ENCODE measurements at places on chromosomes 7 and 10. TPM values are rescaled to one million over a fixed set of nuclear protein-coding genes. Genes with fewer than 3 reads are reported as not detected.
A peak's percentile ranks its signal among the peaks of the same experiment; 100 is the strongest.

GRCh38 chr7:169276-170172, 22.8 kb upstream of the FAM20C start:
- H3K36me3 ChIP-seq: no peaks in the 10 kb centered on the region
- H3K4me3 ChIP-seq: no peak overlapping the region
- no peak for DNase-seq
- no peaks in the 10 kb centered on the region for H3K27me3 ChIP-seq
- H3K4me1 ChIP-seq: peaks cover 9% of the 10 kb centered on the region

- peaks cover 8% of the 10 kb centered on the region for H3K4me1 ChIP-seq
- no peak overlapping the region for H3K4me3 ChIP-seq
- H3K27me3 ChIP-seq: no peaks in the 10 kb centered on the region
- no peak for DNase-seq
Measured at GRCh38 chr7:32870298-32870697, 21.3 kb downstream of the KBTBD2 start.

DNA sequence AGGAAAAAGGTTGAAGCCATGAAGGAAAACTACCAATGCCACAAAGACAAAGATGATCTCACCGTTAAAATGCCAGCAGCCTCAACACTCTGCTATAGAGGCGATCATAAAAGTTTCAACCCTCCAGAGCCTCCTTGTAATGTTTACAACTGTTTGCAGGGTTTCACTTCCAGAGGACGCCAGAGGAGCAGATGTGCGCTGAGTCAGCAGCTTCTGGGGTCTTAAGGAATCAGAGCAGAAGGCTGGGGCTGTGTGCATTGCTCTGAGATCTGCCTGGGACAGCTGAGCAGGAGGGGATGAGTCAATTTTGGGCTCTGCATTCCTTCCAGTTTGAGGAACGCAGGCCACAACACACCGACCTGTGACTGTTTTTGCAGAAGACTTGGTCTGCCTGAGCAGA, 98.3 kb downstream of the TMEM130 start:
- H3K27ac ChIP-seq: no peak overlapping the region
- H3K36me3 ChIP-seq: no peaks in the 10 kb centered on the region
- H3K27me3 ChIP-seq: no peaks in the 10 kb centered on the region
- DNase-seq: peak; percentile 30
- no peak overlapping the region for H3K4me3 ChIP-seq

The CCDC6 gene
- total RNA-seq: 31.7 TPM

The SEMA3D gene
- total RNA-seq: 6.3 TPM

DNA sequence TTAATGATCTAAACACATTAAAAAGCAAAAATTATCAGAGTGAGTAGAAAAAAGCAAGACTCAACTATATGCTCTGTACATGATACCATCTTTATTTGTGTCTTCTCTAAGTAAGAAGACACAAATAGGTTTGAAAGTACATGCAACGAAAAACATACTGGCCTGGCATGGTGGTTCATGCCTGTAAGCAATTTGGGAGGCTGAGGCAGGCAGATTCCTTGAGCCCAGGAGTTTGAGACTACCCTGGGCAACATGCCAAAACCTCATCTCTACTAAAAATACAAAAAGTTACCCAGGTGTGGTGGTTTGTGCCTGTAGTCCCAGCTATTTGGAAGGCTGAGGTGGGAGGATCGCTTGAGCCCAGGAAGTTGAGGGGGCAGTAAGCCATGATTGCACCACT, 78.1 kb upstream of the TOMM7 start:
- no peak overlapping the region for H3K27ac ChIP-seq
- no peaks in the 10 kb centered on the region for H3K36me3 ChIP-seq
- no peak for DNase-seq
- H3K27me3 ChIP-seq: no peaks in the 10 kb centered on the region

The TRIL gene
- 8.2 TPM for total RNA-seq

DNA sequence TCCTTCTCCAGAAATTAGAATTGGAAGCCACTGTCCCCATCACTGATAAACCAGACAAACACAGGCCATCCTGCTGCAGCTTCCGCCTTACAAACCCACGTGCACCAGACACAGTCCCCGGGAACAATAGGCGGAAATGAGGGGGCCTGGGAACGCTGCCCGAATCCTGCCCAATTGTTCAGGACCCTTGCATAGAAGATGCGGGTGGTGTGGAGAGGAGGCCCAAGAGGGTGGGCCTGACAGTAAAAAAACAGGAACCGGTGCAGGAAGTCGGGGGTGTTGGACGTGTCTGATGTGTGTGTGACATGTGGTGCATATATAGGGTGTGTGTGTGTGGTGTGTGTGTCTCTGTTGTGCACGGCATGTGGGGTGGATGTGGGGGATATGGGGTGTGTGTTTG, 26.5 kb upstream of the CHST15 start:
- peaks cover 5% of the 10 kb centered on the region for H3K4me1 ChIP-seq
- peak; percentile 43 for DNase-seq
- H3K36me3 ChIP-seq: no peaks in the 10 kb centered on the region
- no peak overlapping the region for H3K4me3 ChIP-seq

- DNase-seq: no peak
- H3K27ac ChIP-seq: no peak overlapping the region
- peaks cover 17% of the 10 kb centered on the region for H3K27me3 ChIP-seq
- no peak overlapping the region for H3K4me3 ChIP-seq
- peaks cover 3% of the 10 kb centered on the region for H3K4me1 ChIP-seq
Measured at GRCh38 chr10:43667761-43668386, 19.2 kb upstream of the ZNF32 start.
